ENCODE measurements at places on chromosomes 3 and 15.

- no peak for DNase-seq
Measured at GRCh38 chr3:141201122-141201521, 30.5 kb upstream of the PXYLP1 start.

DNA sequence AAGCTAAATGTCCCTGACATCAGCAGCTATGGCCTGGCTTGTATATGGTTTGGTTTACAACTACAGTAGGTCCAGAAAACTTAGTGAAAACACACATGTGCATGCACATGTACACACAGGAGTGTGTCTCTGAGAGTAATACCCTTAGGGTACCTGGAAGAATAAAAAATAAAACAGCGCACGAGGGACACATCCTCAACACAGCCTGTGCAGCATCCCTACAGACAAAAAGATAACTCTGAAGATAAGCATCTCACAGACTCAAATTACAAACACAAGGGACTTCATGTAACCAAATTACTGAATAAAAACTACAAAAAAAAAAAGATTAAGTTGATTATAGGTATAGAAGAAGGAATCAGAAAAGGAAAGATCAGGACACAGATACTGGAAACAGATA, 108.8 kb downstream of the CTNNB1 start:
- DNase-seq: no peak

DNA sequence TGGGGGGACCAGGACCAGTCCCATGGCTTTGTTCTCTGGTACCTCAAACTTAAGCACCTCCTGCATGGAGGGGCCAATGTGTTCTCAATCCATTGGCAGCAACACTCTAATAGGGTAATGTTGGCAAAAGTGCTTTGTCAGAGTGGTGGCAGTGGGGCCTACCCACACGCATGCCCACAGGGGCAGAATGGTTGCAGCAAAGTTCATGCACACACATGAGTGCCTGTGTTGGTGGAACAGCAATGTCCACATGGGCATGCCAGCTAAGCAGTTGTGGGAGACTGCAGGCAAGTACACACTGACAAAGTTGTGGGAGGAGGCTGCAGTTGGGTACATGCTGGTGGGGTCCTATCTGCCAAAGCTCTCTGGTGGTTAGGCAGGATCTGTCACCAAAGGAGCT, 645.2 kb downstream of the ZNF385D start:
- no peak for DNase-seq

GRCh38 chr3:59692117-59692516, 642.3 kb upstream of the CFAP20DC start:
- DNase-seq: no peak

DNA sequence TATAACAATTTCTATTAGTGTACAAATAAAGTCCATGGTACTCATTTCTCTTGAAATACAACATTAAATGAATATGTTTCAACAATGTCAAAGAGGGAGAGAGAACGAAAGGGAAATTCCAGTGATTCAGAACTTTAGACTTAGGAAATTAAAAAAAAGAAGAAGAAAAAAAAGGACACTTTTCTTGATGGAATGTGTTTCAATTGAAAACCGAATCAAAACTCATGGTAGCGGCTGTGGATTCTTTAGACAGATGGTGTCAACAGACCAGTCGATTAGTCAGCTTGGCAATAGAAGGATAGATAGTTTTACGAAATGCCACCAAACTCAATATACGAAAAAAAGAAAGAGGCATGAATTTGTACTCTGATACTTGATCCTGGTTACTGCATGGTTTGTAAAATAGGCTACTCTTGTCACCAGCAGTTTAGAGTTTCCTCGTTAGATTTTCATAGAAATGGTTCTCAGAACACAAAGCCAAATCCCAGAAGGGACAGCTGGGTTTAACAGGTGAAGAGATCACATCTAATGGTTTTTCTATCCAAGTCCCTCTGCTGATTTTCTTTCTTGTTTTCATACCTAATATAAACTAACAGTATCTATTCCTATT, 793.5 kb downstream of the ROBO1 start:
- no peak for DNase-seq

- DNase-seq: no peak
Measured at GRCh38 chr3:55854494-55854893, 367.4 kb upstream of the WNT5A start.

- peak; percentile 74 for DNase-seq
Measured at GRCh38 chr3:66407611-66408218, 93.1 kb downstream of the LRIG1 start.

- DNase-seq: no peak
Measured at GRCh38 chr3:43388915-43389314, 102.6 kb downstream of the SNRK start.

- DNase-seq: no peak
Measured at GRCh38 chr3:99777708-99778107, 40.0 kb upstream of the CMSS1 start.

GRCh38 chr15:96170979-96171739, 159.3 kb upstream of the NR2F2 start:
- no peak for DNase-seq

- no peak for DNase-seq
Measured at GRCh38 chr15:58736018-58736643, 13.4 kb downstream of the ADAM10 start.

DNA sequence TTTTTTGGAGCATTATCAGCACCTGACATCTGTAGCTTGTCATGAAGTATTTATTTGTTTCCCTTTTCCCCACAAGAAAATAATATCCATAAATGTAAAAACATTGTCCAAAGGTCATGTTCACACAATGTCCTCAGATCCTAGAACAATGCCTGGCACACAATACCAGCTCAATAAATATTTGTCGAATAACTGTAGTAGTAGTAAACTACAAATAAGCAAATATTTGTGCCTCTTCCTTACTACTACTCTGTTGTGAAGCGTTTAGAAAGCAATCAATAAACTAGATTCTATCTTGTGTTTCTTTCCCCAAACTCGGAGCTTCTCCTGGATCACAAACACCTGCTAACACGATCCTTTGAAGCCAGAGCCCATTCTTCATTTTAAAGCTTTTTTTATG, 459.6 kb upstream of the NECTIN3 start:
- no peak for DNase-seq

DNA sequence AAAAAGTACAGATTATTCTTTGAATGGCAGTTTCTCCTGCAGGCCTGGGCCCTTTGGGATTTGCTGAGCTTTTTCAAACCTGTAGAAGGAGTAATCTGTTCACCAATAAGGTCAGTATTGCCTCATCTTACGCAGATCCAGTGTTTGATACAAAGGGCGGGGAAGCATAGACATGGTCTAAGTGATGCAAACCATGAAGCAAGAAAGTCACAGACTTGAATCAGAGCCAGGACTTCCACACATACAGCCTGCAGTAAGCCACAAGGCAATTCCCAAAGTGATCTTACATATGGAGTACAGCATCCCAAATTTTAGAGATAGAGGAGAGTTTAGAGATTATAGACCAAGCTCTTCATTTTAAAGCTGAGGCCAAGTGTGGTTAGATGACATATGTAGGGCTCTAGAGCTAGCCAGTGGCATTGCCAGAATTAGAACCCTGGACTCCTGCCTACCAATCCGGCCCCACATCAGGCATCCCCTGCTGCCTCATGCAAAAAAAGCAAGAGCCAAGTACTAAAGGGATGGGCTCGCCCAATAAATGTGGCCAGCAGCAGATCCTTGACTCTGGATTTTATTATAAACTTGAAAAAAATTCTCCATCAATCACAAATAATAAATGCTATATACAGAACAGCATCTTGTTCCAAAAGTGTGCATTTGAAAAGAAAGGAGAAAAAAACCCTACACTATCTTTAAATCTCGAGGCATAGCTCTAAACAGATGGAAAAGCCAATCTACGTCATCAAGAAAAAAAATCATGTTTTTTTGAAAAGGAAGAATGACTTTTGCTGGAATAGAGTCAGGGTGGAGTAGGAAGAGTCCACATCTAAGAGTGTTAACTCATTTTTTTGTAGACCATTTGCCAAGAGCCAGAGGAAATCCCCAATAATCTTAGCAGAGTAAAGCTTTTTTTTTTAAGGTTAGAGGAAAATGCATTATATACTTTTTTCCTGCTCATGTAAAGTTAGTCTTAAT, 24.0 kb downstream of the ABI3BP start:
- no peak for DNase-seq

DNA sequence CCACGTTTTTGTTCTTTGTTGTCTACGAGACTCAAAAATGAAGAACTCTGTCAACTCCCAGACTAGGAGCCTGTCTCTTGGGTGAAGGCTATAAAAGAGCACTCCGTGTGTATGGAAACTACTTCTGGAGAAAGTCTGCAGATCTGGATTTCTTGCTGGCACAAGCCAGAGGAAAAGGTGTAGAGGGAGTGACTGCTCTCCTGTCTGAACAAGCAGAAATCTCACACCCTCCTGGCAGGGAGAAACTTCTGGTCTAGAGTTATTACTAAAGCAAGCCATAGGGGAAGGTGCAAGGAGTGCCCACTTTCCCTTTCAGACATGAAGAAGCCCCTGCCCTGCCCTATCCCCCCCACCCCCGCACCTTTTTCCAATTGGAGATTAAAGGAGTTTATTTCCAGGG, 9.5 kb downstream of the PLAAT1 start:
- DNase-seq: no peak

GRCh38 chr3:160566499-160566898, 1.1 kb upstream of the KPNA4 start:
- no peak for DNase-seq

GRCh38 chr3:16842272-16843270, 42.2 kb upstream of the PLCL2 start:
- DNase-seq: peak; percentile 62

- no peak for DNase-seq
Measured at GRCh38 chr3:3172627-3173026, 6.9 kb downstream of the CRBN start.

- DNase-seq: no peak
Measured at GRCh38 chr15:51414256-51414860, 72.9 kb downstream of the GLDN start.

DNA sequence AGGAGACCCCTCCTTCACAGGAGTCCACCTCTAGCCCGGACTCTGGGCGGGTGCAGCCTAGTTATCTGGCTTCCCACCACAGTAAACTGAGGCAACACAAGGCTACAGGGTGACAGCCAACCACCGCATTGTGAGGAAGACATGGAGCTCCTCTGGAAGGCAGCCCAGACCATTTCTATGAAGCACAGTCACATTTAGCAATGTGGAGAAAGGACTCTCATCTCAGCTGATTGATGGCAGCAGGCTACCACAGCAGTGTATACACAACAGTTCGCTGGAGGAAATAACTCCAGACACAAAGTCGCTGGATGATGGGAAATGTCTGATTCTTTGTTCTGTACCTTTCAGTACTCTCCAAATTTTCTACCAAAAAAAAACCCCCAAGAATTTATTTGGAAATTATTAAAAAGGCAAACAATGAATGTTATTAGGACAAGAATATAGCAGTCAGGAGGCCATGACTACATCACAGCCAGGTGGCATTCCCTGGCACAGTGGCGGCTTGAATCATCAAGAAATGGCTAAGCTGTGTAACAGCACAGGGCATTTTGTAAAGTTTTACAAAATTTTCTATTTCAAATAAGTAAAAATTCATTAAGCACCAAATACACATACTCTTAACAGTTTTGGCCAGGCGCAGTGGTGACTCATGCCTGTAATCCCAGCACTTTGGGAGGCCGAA, 40.1 kb downstream of the FAN1 start:
- no peak for DNase-seq

DNA sequence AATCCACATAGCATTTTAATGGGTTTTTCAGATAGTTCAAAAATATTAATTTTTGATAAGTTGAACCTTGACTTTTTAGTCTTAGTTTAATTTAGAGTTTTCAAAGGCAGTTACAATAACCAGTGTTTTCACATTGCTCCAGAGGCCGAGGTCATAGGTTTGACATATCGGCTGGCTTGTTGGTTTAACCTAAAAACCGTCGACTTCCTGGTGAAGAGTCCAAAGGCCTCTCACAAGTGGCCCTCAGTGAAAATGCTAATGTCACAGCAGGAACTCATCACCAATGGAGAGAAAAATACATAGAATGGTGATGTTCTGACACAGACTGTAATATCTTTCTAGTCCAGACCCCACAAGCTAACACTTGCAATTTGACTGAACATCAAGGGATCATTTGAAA, 642.3 kb downstream of the PLOD2 start:
- DNase-seq: no peak

DNA sequence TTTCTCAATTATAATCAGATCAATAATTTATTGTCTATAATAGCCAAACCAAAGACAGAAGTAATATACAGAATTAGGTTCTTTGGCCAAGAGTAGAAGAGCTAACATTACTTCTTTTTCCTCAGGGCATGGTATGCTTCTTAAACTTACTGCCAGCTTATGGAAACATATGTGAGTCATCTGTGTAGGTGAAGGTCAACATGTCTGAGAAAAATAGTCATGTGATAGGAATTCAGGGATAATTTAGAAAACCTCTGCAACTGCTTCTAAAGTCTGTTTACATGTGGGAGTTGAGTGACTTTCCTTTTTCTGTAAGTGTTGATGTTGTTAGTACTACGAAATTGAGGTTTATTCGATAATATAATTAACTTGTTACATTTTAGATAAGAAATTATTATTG, 19.2 kb upstream of the MAP6D1 start:
- no peak for DNase-seq

- no peak for DNase-seq
Measured at GRCh38 chr15:65066635-65067316, 1.0 kb downstream of the RASL12 start.

DNA sequence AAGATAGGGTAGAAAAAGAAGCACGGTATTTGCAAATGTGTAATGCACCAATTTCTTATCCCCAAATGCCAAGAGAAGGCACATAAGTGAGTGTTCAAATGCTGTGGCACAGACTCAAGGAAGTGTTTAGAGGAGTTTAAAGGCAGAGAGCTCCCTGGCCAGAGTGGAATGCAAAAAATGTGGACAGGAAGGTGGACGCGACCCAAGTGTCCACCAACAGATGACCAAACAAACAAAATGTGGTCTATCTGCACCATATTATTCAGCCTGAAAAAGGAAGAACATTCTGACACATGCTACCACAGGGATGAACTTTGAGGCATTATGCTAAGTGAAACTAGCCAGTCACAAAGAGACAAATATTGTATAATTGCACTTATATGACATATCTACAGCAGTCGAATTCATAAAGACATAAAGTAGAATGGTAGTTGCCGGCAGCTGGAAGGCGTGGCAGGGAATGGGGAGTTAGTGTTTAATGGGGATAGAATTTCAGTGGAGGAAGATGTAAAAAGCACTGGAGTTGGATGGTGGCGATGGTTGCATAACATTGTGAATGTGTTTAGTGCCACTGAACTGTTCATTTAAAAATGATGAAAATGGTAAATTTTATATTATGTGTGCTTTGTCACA, 126.6 kb downstream of the SRGAP3 start:
- DNase-seq: no peak

GRCh38 chr3:48405343-48405881, 24.5 kb downstream of the PLXNB1 start:
- no peak for DNase-seq

- no peak for DNase-seq
Measured at GRCh38 chr3:134211797-134212196, 38.9 kb downstream of the RYK start.

- no peak for DNase-seq
Measured at GRCh38 chr3:146511402-146512134, 32.8 kb downstream of the PLSCR1 start.

GRCh38 chr3:115989684-115990421, 366.5 kb downstream of the GAP43 start:
- no peak for DNase-seq

All from activated CD4-positive, alpha-beta T cell treated with anti-CD3 and anti-CD28 coated beads, Interleukin-2, amount 50 U/mL, for 4 hours (primary cell).